ENCODE measurements at places on chromosomes 3 and 15. TPM values are rescaled to one million over a fixed set of nuclear protein-coding genes. Genes with fewer than 3 reads are reported as not detected.

The CSK gene
- 57.6 TPM for total RNA-seq

The TMEM108 gene
- total RNA-seq: not detected

The COL6A5 gene
- not detected for total RNA-seq

The TRPM1 gene
- total RNA-seq: not detected

The CISH gene
- total RNA-seq: 0.78 TPM

The HES1 gene
- total RNA-seq: 14.3 TPM

The LARP6 gene
- total RNA-seq: 81.2 TPM

The DGKG gene
- total RNA-seq: 9.4 TPM

The C3orf52 gene
- 11.5 TPM for total RNA-seq

The IGF2BP2 gene
- total RNA-seq: 10.2 TPM

The ULK3 gene
- 30.7 TPM for total RNA-seq

The GHRL gene
- total RNA-seq: not detected

The SSUH2 gene
- total RNA-seq: 0.57 TPM

The UCN2 gene
- 9.3 TPM for total RNA-seq
